Liver (tissue), 10 donors: ENCODE measurements at places on chromosomes 2 and 18. TPM values are rescaled to one million over a fixed set of nuclear protein-coding genes. Genes with fewer than 3 reads are reported as not detected.

OTX1 gene
- total RNA-seq = not detected

CHRND gene
- not detected for total RNA-seq

ATAD2B gene
- 16.1 TPM for total RNA-seq

ZSWIM2 gene
- not detected for total RNA-seq

- H3K36me3 ChIP-seq = no peaks in the 10 kb centered on the region
- H3K4me3 ChIP-seq = no peak overlapping the region
- H3K27me3 ChIP-seq = no peaks in the 10 kb centered on the region
- no peaks in the 10 kb centered on the region for H3K4me1 ChIP-seq
- H3K27ac ChIP-seq = no peak overlapping the region
- no peak for DNase-seq
Measured at GRCh38 chr2:120920454-120921148, 184.9 kb downstream of the GLI2 start.

DNA sequence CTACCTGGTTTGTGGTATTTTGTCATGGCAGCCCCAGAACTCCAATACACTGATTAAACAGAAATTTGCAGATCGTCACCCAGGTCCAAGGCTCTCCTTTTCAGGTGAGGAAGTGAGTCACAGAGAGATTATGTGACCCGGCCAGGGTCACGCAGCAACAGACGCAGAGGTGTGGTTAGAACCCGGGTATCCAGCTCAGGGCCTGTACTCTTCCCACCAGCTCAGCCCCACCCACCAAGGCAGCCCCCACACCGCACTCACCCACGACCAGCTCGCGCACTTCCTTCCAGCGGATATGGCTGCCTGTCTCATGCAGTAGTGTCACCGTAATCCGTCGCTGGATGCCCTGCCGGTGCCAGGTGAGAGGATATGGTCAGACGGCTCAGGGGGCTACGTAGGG is 48.1 kb downstream of the AQP12A start:
- H3K4me3 ChIP-seq = no peak overlapping the region
- no peaks in the 10 kb centered on the region for H3K4me1 ChIP-seq
- no peaks in the 10 kb centered on the region for H3K36me3 ChIP-seq
- no peak overlapping the region for H3K27ac ChIP-seq
- H3K27me3 ChIP-seq = no peaks in the 10 kb centered on the region

- no peak overlapping the region for H3K4me3 ChIP-seq
- H3K27ac ChIP-seq = no peak overlapping the region
- no peak for DNase-seq
- no peaks in the 10 kb centered on the region for H3K36me3 ChIP-seq
- H3K4me1 ChIP-seq = no peaks in the 10 kb centered on the region
Measured at GRCh38 chr2:168119515-168120141, 127.8 kb downstream of the STK39 start.

DNA sequence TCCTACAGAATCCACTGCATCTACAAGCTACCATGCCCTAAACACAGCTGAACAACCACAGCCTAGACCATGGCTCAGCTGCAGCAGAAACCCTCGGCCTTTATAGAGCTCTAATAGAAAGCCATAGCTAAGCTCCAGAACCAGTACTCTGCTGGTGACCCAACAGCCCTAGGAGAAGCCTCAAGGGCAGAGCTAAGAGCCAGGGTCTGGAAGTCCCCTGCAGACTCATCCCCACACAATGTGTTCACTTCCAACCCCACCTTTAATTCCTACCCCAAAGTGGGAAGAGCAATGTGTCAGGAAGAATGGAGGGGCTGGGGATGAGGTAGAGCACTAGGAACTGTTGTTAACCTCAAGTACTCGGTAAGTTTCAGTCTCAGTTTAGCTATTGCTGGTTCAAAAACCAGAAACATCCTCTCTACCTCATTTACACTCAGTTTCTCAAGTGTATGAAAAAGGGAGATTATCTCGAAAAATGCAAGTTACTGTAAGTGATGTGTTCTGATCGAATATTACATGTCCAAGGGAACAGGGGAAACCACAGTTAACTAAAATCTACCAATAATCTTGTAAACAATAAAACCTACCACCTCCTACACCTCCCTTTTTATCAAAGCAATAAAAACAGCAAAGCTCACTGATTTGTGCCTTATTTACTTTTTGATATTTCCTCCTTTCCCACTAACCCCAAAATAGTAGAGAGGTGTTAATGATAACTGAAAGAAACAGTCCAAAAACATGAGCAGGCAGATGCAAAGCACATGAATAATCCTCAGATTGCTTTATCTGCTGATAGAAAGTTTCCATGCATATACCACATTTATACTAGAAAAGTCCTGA is 36.2 kb downstream of the THADA start:
- peaks cover 4% of the 10 kb centered on the region for H3K36me3 ChIP-seq
- no peak overlapping the region for H3K27ac ChIP-seq
- no peaks in the 10 kb centered on the region for H3K27me3 ChIP-seq

DNA sequence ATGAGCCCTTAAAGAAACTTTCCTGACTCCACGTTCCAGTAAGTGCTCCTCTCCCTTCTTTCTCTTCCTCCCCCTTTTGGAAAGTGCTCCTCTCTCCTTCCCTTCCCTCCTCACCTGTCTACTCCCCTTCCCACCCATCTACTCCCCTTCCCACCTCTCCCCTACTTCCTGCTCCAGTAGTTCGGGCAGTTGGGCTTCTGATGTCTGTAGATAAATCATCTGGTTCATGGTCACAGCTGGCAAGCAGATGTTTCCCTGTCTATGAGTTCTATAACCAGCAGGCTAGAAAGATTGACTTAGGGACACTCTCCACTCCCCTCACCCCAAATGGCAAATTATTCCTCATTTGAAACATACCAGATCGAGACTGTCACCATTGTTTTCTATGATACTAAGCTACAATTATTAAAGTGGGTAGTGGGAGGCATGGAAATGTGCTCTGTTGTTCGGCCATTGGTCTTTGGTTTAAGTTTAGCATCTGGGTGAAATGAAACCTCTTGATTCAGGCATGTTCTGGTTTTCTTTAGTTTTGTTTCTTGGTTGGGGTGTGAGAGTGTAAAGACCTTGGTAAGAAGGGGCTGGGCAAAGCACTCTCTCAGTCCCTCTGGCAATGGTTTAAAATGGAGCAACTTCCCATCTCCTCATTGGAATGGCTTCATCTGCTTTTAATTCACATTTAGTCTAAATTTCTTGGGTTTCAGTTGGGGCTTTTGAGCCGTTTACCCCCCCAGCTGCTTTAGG is 413.2 kb upstream of the SPRED2 start:
- H3K4me1 ChIP-seq = no peaks in the 10 kb centered on the region
- H3K4me3 ChIP-seq = no peak overlapping the region
- H3K36me3 ChIP-seq = no peaks in the 10 kb centered on the region
- H3K27me3 ChIP-seq = no peaks in the 10 kb centered on the region

DNA sequence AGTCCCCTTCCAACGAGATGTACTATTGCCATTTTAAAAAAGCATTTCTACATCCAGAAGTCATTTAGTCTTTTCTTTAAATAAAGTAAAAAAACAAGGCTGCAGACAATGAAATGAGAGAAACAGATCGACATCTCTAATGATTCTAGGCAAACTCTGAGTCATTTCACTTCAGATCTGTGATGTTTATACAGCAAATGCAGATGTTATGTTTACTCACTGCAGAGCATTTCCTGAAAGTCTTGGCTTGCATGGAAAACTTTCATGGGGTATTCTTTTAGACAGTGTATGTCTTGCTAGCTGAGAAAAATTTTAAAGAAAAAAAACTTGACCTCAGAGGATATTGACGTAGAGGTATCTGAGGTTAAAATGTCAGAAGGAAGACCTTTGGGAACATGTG is 797.4 kb downstream of the CNTNAP5 start:
- no peak overlapping the region for H3K4me3 ChIP-seq
- H3K4me1 ChIP-seq = no peaks in the 10 kb centered on the region
- H3K27me3 ChIP-seq = no peaks in the 10 kb centered on the region
- H3K27ac ChIP-seq = no peak overlapping the region
